Astrocyte of the spinal cord (primary cell): ENCODE measurements at places on chromosomes 7 and 10.
A peak's percentile ranks its signal among the peaks of the same experiment; 100 is the strongest.

- no peak for DNase-seq
Measured at GRCh38 chr7:136688601-136689000, 179.9 kb upstream of the CHRM2 start.

GRCh38 chr7:99628471-99629465, 12.0 kb downstream of the ZSCAN25 start:
- DNase-seq = no peak

- peak; percentile 13 for DNase-seq
Measured at GRCh38 chr10:71161425-71161824, 50.9 kb upstream of the UNC5B start.

- DNase-seq = no peak
Measured at GRCh38 chr10:121183236-121183635, 332.1 kb downstream of the WDR11 start.

GRCh38 chr7:67788669-67789068, 792.0 kb downstream of the TYW1 start:
- no peak for DNase-seq

DNA sequence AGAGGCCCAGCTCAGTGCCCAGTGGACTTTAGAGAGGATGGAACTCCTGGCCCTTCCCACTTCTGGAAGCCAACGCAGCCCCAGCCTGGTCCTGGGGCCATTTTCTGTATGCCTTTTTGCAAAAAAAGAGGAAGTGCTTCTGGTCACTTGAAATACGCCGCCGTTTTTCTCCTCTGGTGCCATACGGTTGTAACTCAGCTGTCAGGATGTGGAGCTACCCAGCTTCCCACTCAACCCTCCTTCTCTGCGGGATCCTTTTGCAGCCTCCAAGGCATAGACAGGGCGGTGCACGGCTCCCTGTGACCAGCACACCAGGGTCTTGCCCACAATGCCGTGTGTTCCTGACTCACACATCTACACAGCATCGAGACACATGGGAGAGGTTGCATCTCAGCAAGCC, 369.6 kb downstream of the TCERG1L start:
- no peak for DNase-seq

DNA sequence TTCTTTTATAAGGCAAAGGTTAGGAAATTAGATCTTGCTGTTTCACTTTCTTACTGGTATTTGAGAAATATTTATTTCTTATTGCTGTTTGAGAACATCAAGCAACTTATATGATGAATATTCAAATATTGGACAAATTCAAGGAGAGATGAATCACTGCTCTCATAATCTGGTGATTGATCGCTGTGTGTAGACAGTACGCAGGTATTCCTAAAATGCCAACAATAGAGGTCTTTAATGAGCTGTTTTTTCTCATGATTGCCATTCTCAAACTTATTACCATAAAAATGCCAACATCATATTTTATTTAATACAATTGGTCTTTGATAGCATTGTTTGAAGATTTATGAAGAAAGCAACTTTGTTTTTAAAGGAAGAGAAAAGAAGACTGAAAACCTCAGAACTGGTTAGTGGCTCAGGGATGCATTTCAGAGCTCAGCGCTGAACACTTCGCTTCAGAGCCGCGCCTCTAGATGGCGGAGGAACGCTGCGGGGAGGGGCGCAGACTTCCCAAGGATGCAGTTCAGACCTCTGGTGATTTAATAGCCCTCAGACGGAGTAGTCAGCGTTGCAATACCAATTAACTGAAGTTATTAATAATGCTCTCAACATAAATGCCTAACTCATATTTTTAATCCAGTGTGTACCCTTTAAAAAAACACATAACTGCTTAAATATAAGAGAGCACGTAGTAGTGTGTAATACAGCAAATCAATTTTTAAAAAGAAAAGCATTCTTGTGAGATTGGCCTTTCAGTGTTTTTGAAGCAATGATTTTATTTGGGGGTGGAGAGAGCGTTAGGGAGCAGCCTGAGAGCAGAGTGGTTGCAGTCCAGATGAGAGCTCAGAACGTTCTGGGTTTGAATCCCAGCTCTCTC, 38.5 kb upstream of the STEAP4 start:
- peak; percentile 33 for DNase-seq

- no peak for DNase-seq
Measured at GRCh38 chr7:80131675-80132435, 2.8 kb upstream of the GNAI1 start.

GRCh38 chr10:125881192-125881591, at the start of gene DHX32:
TSS of gene DHX32 (minus strand) at chr10:125881292. CDS start at chr10:125880824, 468 bp downstream.
- DNase-seq = no peak

DNA sequence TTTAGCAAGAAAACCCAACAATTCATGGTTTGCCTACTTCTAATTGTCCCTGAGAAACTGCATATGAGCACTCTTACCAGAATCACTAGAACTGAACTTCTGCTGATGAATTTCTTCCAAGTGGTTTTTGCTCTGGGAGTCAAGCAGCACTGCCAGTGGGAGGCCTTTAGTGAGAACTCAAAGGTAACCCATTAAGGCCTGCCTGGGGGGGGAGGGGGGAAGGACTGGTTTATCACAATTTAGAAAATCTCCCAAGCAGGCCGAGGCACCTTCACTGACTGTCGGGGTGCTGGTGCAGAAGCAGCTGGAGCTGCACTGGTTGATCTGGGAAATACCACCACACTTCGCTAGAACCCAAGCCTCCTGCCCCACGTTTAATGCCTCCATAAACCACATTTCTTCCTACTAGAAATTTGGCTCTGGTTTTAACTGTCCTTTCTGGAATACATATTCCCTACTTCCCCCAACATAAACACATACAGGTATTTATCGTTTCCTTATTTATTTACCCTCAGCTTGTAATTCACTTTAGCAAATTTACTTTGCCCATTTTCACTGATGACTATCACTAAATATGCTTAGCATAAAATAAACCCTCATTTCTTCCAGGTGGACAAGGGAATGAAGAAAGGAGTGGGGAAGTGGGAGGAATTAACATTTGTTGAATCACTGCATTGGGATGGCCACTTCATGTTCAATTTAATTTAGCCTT, 14.2 kb downstream of the ANK3 start:
- DNase-seq = no peak
